ENCODE measurements at places on chromosomes 7 and 10.
A peak's percentile ranks its signal among the peaks of the same experiment; 100 is the strongest.

DNA sequence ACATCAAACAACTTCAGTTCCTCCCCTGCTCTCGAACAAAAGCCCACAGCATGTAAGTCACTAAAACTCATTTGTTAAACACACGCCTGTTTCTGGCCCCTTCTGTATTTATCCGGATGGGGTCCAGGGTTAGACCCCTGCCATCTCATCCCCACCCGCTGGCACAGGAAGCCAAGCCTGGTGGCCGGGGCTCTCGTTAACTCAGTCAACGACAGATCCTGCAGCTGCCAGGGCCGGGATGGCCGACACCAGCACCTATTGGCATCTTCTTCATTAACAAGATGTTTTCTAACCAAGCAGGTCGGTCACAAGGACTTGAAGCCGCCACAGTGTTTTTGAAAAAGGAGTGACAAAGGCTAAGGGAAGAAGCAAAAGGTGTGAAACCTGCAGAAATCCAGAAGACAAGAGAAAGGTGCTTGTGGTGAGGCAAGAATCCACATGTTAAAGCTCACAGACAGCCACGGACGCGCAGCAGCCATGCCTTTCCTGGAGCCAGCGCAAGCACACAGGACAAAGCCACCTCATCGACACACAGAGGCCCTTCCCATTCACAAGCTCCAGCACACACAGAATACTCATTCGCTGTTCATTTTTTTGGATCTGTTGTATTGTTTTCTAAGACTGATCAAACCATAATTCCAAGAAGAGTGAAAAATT lies 202.7 kb downstream of the DIP2C start:
- DNase-seq = no peak

DNA sequence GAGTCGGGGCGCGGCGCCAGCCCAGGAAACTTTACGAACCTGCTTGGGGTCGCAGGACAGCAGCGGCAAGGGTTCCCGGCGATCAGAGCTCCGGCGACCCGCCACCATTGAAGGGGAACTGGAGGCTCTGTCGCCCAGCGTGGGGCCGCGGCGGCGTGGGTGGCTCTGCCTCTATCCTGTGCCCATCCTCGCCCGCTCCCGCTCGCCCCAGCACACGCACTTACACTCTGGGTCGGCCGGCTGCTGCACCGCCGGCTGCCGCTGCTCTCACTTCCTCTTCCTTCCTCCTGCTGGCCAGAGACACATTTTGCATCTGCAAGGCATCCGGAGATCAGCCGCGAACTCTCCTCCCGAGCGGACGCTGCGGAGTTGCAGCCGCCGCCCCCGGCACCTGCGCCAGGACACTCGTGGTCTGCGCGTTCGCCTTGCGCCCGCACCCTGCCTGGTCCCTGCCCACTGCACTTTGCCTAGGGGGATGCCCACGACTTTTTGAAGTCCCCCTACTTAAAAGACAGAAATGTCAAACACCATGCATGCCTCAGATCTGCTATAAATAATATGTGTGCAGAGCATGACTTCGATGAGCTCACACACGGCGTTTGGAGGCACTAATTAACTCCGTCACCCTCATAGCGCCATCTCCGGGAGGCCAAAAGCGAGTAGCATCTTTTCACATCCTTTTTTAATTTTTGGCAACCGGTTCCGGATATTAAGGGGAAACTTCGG lies at the start of gene ELMO1:
ELMO1 (minus strand) TSS at position 229 of the 726 bp plus-strand sequence. CDS start 106,174 bp downstream, outside the sequence.
- DNase-seq = peak; percentile 42

- no peak for DNase-seq
These were observed 705.5 kb downstream of the IPMK start for GRCh38 chr10:57562211-57562610.

GRCh38 chr7:2687881-2688318 lies at the start of gene AMZ1:
TSS of gene AMZ1 (plus strand) at chr7:2688202. CDS start at chr7:2700452, 12,250 bp downstream.
- no peak for DNase-seq

GRCh38 chr10:106577266-106577665 lies 587.2 kb downstream of the SORCS1 start:
- no peak for DNase-seq

GRCh38 chr10:16566202-16566805 lies 44.6 kb upstream of the C1QL3 start:
- DNase-seq = no peak

GRCh38 chr10:97842656-97843280 lies 6.9 kb upstream of the GOLGA7B start:
- no peak for DNase-seq

GRCh38 chr10:60646966-60647796 lies 131.1 kb upstream of the CDK1 start:
- DNase-seq = peak; percentile 4

- no peak for DNase-seq
These were observed 127.8 kb upstream of the BTBD16 start for GRCh38 chr10:122143238-122143841.

DNA sequence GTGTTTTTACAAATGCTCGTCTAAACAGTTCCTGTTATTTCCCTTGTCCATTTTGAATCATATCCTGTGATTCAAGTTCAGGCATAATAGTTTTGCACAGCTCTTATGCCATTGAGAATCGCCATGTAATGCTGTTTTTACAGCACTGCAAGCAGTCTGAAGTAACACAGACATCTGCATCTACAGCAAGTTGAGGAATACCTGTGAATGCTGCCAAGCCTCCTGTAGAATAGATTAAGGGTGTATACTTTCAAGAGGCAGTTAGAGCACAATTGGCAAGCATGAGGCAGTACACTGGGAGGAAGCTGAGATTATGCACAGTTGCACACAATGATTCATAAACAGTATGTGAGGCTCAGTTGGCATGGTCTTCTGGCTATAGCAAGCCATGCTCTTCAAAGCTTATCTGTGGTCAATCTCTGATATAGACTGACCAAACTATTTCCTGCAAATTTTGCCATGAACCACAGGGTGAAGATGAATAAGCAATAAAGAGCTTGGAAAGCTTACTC lies 121.9 kb upstream of the AKR1E2 start:
- DNase-seq = no peak

DNA sequence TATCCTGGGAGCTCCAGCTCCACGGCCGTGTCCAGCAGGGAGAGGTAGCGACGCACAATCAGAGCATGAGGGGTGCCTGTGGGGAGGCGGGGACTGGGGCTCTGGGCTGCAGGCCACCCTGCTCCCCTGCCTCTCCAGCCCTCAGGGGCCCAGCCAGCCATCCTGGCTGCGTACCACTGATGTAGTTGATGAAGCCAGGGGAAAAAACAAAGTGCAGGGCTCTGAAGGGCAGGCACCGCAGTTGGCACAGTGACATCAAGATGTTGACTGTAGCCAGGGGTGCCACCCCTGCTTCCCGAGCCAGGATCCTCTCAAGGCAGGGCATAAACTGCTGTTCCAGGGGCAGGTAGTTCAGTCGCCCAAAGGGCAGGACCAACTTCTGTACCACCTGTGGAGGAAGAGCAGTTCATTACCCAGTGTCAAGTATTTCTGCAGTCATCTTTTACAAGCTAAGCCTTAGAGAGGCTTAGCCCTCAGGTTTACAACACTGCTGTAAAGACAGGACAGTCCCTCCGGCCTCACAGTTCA lies 2.8 kb downstream of the FASTK start:
- no peak for DNase-seq

- DNase-seq = no peak
These were observed 173.4 kb downstream of the LRRN3 start for GRCh38 chr7:111264111-111264868.

DNA sequence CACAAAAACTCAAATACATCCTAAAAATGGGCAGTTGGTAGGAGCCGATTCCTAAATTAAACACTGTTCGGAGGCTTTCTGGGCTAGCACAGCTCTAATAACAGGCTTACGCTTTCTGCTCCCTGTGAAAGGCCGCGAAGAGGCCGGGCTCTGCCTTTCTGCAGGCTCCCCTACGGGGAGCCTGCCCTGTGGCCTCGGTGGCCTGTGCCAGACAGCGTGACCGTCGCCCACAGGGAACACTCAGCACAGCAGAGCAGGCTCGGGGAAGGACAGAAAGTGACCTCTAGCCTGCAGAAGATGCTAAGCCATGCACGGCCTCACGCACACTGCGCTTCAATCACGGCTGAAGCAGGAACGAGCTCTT lies 64.2 kb downstream of the DIP2C start:
- DNase-seq = no peak
